H4 (cell line): ENCODE measurements at places on chromosomes 12 and 14. TPM values are rescaled to one million over a fixed set of nuclear protein-coding genes. Genes with fewer than 3 reads are reported as not detected.

POTEG gene
- 0.41 and 0.75 TPM in 2 replicates for total RNA-seq

DNA sequence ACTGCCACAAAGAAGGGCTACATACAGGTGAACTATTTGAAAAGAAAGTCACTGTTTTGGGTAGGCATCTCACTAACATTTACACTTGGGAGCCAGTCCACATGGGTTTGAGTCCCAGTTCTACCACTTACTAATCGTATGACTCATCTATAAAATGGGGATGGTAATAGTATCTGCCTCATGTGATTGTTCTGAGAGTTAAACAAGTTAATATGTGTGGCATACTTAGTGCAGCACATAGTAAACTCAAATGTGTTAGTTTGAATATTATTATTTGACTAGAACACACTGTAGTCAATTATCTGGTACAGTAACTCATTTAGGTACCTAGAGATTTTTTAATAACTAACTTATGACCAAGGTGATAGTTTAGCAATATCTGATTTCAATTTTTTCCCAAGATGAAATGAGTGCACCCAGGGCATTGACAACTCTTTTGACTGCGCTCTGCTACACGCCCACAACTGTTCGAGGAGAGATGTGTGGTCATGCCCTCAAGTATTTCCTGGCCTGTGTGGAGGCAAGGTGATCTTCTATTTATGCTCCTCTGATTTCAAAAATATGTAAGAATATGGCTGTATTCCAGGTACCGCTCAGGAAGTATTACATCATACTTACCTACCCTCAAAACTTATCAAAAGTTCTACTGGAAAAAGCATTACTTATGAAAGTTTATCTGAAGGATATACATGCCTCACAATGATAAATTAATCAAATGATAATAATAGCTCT lies 210.6 kb upstream of the EGLN3 start:
- no peak for DNase-seq

GRCh38 chr12:13362260-13362841 lies 165.8 kb downstream of the EMP1 start:
- peak; percentile 80 for DNase-seq

DNA sequence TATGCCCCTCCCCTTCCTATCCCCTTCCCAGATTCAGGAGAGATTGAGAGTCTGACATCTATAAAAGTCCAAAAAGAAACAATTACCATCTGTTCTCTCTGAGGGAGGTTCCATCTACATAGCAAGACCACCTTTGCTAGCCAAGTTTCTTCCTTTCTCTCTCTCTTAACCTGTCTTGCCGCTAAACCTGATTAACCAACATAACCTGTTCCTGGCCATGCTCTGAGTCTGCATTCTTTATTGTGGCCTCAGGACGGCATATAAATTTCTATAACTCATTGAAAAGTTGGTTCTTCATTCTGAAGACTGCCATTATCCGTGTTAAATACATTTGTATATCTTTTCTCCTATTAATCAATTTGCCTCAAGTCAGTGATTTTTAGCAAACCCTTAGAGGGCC lies 594.0 kb downstream of the KCNH5 start:
- DNase-seq = no peak

DNA sequence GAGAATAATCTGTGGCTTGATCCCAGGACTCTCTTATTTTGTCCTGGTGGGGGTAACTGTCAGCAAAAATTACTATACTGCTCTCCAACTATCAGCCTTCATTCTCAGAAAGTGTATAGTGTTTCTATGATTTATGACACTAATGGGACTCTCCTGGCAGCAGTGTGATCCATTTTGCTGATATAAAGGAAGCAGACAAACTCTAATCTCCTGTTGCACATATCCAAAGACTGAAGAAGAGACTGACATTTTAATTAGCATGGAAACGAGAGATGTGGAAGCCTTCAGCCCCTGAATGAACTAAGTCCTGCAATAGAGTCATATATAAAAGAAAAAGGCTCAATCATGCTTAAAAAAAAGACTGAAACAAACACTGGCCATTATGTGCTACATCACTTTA lies 127.8 kb upstream of the SSTR1 start:
- no peak for DNase-seq

- peak; percentile 88 for DNase-seq
Observed at GRCh38 chr12:84912198-84913128, at the start of gene SLC6A15. Gene SLC6A15 (minus strand): TSS chr12:84912799. CDS start chr12:84892120, 20,679 bp downstream.

GRCh38 chr14:76752744-76753143 lies 8.5 kb upstream of the VASH1 start:
- DNase-seq = no peak

DNA sequence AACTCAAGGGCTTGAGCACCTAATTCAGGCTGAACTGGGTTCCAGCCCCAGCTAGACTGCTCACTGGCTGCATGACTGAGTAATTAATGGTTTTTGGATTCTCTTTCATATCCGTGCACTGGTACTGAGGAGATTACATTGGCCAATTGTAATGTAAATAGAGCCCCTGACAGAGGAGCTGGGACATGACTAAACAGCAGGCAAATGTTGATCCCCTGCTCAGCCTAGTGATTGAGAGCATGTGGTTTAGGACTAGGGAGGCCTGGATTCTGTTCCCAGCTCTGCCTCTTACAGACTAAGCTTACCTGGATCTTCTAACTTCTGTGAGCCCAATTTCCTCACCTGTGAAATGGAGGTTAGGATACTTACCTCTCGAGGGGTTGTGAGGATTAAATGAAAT lies 204.3 kb downstream of the ESR2 start:
- no peak for DNase-seq
